ENCODE measurements at places on chromosomes 11 and 22.
A peak's percentile ranks its signal among the peaks of the same experiment; 100 is the strongest.

DNA sequence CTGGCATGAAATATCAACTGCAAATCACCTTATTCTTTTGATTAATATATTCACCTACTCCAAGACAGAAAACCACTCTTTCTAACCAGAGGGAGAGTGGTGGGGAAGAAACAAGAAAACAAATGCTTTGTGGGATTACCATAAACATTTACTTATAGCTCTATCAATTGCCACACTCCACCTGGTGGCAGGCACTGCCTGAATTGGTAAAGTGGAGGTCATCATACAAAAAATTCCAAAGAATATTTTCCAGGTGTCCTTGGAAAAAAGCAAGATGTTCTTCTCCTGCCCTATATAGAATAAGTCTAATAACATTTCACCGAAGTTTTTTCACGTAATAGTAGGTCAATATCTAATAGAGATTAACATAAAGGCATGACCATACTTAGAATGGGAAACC lies 45.3 kb downstream of the PHF21A start:
- DNase-seq, result no peak

- no peak for DNase-seq
Measured at GRCh38 chr11:9787981-9788521, 124.2 kb downstream of the SWAP70 start.

- DNase-seq, result no peak
Measured at GRCh38 chr11:132430429-132431062, 1060.1 kb downstream of the NTM start.

- peak; percentile 6 for DNase-seq
Measured at GRCh38 chr11:61392981-61393595, 701 bp downstream of the TMEM216 start.

DNA sequence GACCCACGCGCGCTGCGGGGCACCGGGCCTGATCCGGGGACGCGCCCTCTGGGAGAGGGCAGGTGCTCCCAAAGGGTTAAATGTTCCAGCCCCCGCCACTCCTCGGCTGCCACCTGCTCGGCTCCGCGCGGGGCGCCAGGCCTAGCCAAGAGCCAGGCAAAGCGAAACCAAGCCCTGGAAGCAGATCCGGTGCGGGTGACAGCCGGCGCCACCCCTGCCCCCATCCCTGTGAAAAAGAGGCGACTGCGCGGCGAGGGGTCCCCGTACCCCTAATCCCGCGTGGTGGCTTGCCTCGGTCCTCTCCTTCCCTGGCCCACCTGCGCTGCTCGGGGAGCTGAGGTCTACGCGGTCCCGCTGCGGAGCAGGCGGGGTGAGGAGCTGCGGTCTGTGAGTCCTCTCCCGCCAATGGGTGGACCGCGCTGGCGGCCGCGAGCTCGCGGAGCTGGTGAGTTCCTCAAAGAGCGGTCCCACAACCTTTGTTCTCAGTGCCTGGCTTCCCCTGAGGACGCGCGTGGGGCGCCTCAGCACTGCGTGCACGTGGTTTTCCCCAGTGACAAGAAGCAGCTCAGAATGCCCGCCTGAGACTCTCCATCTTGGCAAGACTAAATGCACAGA lies at the start of gene ME3:
TSS of gene ME3 (minus strand) at position 610 of the 615 bp plus-strand sequence.
- peak; percentile 30 for DNase-seq

DNA sequence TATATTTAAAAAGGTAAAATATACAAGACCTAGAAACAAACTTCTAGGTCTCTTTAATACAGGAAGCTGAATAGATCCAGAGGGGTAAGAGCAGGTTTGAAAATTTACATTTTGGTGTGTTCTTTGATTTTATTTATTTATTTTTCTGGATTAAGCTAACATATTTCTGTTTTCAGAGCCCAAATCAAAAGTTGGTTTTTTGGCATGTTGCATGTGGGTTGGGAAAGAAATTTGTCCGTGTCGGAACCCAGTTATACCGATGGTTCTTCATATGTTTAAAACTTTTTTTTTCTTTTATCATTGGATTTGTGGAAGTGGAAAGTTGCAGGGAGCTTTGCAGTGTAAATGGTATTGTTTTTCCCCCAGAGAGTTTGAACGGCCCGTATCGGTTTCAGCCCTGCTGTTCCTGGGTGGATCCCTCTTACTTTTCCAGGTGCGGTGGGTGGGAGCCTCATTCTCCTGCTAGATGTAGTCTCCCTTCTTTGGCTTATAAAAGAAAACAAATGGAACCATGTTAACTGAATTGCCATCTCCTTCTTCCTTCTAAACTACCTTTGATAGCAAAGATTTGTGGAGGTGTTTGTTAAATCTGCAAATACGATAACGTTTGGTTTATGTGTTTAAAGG lies 746 bp downstream of the CTNND1 start:
- DNase-seq, result no peak

Data from activated CD4-positive, alpha-beta T cell treated with anti-CD3 and anti-CD28 coated beads, Interleukin-2, amount 50 U/mL, for 1 hour (primary cell).